EH (cell line): ENCODE measurements at places on chromosomes 11 and 22.
A peak's percentile ranks its signal among the peaks of the same experiment; 100 is the strongest.

DNA sequence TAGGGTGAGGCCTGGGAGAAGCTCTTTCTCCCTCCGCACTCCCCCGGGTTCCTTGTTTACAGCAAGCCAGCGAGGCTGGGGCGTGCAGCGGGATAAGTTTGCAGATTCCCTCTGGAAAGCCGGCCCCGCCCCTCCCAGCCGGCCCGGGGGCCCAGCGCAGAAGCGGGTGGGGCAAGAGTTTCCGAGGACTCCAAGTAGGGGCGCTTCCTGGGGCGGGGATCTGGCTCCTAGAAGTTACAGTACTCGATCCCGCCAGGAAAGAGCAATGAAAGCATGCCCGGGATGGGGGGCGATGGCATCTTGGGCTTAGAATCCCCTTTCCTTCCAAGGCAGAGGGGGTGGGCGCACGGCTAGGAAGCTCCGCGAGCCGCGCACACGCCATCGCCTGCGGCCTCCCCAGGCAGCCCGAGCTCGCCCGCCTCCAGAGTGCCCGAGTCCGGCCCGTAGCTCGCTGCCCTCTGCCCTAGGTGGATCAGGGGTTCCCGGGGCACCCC, 385 bp downstream of the TST start:
- DNase-seq, result peak; percentile 66

DNA sequence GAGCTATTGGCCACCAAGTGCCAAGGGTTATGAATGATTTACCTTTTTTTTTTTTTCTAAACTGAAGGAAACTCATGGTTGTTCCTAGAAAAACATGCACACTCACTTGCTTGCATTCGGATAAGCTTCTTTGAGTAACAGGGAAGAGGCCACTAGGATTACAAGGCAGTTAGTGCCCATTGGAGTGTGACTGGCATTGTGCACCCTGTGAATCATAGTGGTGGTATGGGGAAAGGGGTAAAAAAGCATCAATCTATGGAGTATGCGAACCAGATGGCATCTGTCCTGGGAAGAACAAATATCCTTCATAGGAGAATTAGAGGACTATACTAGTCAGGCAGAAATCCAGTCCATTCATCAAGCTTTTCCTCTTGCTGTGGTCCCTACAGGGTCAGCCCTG, 24.2 kb downstream of the CD44 start:
- peak; percentile 55 for DNase-seq

- no peak for DNase-seq
Observed at GRCh38 chr22:25509374-25509791, 55.1 kb upstream of the GRK3 start.

DNA sequence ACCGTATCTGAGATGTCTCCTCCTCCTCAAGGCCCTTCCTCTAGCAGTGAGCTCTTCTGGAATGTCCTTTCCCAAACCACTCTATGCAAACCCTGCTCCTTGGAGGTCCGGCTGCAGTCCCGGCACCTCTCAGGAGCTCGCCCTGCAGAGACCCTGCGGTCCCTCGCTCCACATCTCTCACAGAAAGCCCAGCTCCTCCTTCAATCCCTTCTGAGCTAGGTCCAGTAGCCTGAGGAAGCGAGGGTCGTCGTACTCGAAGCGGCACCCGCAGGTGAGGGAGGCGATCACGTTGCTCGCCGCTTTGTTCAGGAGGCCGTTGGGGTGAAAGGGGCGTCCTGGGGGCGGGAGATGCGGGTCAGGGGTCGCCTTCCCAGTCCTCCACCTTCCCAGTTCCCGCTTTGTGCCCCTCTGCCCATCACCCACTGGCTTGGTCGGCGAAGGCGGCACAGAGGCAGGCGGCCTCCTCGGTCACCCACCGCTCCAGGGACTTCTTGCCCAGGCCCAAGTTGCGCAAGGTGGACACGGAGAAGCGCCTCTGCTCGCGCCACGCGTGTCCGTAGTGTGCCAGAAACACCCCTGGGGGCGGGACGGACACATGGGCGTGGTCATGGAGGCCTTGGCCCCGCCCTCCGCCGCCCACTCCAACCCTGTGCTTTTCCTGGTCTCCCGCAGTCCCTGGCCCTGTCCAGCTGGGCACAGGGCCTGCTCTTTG, 21.5 kb upstream of the CYP2D6 start:
- DNase-seq, result no peak
